Islet precursor cell (in vitro differentiated cells): ENCODE measurements at places on chromosomes 7 and 10.

GRCh38 chr7:157276731-157277562 is 59.9 kb upstream of the DNAJB6 start:
- DNase-seq: no peak

- DNase-seq: no peak
Measured at GRCh38 chr7:17132726-17133125, 165.7 kb upstream of the AHR start.

- no peak for DNase-seq
Measured at GRCh38 chr10:33483816-33484190, 149.3 kb upstream of the NRP1 start.

GRCh38 chr10:102004376-102004775 is 51.6 kb downstream of the ARMH3 start:
- DNase-seq: no peak

- peak; percentile 90 for DNase-seq
Measured at GRCh38 chr10:129968853-129969183, 4.7 kb upstream of the EBF3 start.

DNA sequence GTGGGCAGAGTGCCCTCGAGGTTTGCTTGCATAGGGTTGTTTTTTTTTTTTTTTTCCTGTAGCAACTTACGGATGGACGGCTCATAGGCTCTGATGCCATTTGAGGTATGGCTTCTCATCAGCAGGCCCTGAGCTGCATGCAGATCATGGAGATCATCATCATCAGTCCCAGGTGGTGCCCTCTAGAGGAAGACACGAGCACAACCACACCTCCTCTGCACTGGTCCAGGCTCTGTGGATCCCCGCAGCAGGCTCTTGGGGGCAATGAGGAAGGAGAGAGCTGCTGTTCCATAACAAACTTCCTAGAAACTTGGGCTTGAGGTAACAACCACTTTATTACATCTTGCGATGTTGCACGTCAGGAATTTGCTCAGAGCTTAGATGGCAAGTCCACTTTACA is 132.7 kb upstream of the CXCL12 start:
- DNase-seq: no peak

- DNase-seq: no peak
Measured at GRCh38 chr10:60155099-60155877, 234.4 kb downstream of the ANK3 start.

GRCh38 chr10:95295031-95295755 is 4.4 kb upstream of the PDLIM1 start:
- peak; percentile 93 for DNase-seq

GRCh38 chr10:58358314-58358933 is 23.6 kb downstream of the UBE2D1 start:
- no peak for DNase-seq

- peak; percentile 29 for DNase-seq
Measured at GRCh38 chr10:650886-651615, 38.4 kb downstream of the DIP2C start.

- no peak for DNase-seq
Measured at GRCh38 chr7:141103847-141104429, 30.1 kb downstream of the TMEM178B start.

- DNase-seq: no peak
Measured at GRCh38 chr10:6700066-6700465, 120.0 kb upstream of the PRKCQ start.

DNA sequence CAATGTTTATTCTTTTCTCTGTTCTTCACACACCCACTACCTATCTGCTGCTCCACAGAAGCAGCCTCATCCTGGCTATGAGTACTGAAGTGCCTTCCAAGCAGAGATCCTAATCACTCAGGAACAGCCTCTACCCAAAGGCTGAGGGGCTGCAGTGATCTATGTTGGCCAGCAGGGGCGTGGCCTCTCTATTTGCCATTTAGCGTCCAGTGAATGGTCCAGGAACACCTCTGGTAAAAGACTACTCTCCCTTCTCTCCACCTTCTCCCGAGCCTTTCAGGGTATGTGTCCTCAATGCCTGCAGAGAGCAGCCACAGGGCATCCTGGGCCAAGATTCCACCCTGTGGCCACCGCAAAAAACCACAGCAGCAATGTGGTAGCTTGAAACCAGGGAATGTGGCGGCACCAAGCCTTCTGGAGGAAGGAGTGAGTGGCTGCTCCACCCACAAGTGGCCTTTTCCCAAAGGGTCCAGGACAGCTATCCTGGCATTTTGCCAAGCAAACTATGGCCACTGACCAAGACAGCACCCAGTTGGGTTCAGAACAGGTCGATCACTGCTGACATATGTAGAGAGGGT is 70.9 kb downstream of the SYPL1 start:
- DNase-seq: peak; percentile 84

GRCh38 chr7:159008417-159008816 is 136.2 kb downstream of the VIPR2 start:
- no peak for DNase-seq

- DNase-seq: no peak
Measured at GRCh38 chr7:15399441-15399840, 162.4 kb downstream of the AGMO start.

- no peak for DNase-seq
Measured at GRCh38 chr7:97844036-97844435, 28.2 kb downstream of the ASNS start.
